ENCODE measurements at places on chromosomes 7 and 10. TPM values are rescaled to one million over a fixed set of nuclear protein-coding genes. Genes with fewer than 3 reads are reported as not detected.

GRCh38 chr10:34816085-34816496, 995 bp upstream of the PARD3 start:
- DNase-seq = no peak

HOXA10 gene
- 0.12 TPM for total RNA-seq

- no peak for DNase-seq
These were observed 172.4 kb downstream of the ARHGAP12 start for GRCh38 chr10:31756101-31756728.

GRCh38 chr10:67802767-67803538, 35.0 kb downstream of the DNAJC12 start:
- DNase-seq = no peak

DNA sequence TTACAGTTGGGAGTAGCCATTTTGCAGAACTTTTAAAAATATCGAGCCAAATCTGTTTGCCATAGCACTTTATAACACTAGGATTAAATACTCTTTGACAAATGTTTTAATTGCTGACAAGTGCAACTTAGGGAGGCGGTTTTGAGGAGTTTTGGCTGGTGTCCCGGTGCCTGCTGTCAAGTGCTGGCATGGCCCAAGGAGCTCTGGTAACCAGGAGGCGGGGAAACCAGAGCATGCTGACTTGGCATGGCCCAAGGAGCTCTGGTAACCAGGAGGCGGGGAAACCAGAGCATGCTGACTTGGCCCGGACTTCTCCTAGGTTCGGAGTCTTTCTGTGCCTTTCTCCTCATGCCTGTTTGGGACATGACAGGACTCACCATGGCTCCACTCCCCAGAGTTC, 30.8 kb upstream of the ZNF32 start:
- peak; percentile 34 for DNase-seq

DNA sequence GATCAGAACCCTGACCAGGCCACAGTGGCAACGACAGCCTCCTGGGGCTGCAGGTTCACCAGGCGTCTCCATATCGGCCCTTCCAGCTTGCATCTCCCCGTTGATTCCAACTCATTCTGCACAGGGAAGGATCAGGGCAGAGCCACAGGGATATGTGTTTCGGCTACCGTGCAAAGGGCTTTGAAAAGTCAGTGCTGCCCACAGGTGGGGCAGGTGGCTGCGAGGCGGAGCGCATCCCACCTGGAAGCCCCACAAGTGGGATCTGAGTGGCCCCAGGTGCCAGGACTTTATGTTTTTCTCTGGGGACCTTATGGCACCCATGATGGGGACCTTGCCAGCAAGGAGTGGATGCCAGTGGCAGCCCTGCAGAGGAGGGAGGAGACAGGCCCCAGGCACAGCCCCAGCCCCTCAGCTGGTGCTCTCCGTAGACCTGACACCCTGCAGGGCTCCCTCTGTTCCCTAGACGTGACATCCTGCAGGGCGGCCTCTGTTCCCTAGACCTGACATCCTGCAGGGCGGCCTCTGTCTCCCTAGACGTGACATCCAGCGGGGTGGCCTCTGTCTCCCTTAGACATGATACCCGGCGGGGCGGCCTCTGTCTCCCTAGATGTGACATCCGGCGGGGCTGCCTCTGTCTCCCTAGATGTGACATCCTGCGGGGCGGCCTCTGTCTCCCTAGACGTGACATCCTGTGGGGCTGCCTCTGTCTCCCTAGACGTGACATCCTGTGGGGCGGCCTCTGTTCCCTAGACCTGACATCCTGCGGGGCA, 189.4 kb downstream of the ELFN1 start:
- no peak for DNase-seq

DNA sequence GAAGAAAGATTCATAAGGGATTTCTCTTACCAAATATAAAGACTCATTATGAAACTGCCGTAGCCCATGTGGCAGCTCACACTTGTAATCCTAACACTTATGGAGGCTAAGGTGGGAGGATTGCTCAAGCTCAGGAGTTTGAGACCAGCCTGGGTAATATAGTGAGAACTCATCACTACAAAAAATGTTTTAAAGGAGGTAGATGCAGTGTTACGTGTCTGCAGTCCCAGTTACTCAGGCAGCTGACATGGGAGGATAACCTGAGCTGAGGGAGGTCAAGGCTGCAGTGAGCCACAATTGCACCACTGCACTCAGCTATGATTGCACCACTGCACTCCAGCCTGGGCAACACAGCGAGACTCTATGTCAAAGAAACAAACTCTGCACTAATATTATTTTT, 18.1 kb upstream of the DNA2 start:
- no peak for DNase-seq

GRCh38 chr7:47715631-47716068, 133.7 kb upstream of the TNS3 start:
- no peak for DNase-seq

DNA sequence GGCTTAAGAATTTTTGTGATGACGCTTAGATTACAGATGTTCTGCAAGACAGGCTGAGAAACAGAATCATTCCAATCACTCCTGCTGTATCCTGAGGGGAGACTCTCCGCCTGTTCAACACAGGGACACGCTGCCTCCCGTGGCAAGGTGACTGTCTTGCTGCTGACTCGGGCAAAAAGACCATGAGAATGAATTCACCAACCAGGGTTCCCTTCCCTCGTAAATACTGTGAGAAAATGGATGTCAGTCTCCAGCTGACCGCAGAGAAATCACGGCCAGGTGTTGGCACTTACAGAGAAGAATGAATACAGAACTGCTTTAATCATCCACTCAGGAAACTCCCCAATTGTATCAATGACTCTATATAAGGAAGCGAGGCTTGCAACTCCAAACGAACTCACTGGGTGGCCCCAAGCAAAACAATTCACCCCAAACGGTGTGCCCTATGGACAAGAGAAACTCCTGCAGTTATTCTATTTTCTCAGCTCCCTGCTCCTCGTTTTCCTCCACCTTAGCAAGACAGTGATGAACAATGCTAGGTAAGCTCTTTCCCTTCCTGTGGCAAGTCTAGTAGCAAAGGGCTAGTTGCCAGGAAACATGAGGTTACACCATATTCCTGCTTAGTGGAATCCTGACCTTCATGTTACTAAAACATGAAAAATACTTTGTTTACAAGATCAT, 22.8 kb downstream of the GNA12 start:
- no peak for DNase-seq

DNA sequence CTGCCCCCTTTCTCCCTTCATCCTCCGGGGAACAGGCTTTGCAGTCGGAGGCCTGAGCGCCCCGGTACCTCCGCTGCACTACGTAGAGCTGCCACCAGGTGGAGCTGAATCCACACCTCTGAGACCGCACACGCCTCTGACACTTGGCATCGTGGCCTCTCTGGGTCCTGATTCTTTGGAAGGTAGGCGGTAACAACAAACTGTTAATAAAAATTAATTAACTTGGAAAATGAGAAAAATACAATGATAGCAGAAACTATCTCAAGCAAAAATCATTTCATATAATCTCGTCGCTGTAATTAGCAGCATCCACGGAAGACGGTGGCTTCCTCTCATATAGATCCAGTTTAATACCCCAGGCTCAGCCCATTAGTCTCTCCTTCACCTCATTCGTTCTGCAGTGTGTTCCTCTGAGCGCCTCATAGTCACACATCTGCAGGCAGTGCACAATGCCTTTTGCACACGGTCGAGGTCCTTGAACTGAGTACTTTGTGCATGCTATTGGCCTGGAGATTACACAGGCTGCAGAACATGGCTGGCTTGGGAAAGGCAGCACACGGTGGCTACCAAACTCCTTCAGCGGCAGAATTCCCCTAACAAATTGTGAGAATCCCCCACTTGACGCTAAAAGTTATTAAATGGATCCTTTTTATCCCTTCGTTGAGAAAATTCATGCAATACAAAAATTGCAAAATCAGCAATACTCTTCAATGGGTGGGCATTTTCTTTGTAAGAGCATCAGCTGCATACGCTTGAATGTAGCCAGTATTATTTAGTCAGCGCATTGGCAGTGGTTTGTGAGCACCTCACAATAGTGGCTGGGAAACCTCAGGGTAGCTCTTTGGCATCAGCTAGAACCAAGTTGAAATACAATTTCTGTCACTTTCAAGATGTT, 18.7 kb downstream of the OR9A2 start:
- peak; percentile 83 for DNase-seq

DNA sequence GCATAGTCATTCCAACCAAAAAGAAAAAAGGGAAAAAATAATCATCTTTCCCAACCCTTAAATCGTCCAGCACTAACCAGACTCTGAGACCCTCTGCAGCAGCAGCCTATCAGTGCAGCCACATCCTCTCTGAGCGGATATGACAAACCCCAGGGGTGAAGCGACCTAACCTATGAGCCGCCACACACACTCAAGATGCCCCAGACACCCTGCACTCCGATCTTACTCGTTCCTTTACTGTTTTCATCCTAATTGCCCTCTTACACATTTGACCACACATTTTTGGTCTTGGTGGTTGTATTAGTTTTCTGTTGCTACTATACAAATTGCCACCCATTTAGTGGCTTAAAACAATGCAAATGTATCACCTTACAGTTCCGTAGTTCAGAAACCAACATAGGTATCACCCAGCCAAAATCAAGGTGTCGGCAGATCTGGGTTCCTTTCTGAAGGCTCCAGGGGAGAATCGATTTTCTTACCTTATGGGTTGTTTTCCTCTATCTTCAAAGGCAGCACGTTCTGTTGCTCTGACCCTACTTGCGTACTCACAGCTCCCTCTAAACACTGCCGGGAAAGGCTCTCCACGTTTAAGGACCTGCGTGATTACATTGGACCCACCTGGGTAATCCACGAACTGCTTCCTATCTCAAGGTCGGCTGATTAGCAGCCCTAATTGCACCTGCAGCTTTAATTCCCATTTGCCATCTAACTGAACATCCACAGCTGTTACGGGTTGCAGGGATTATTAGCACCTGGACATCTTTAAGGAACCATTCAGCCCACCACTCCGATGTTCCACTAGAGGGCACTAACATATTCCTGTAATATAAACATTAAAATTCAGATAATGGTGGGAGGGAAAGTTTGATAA, 37.3 kb upstream of the PRSS1 start:
- DNase-seq = no peak

- no peak for DNase-seq
These were observed 909.2 kb upstream of the AUTS2 start for GRCh38 chr7:68689087-68689433.

GRCh38 chr7:37448636-37449361, at the start of gene ELMO1:
ELMO1 (minus strand) TSS chr7:37448864; CDS start chr7:37342690, 106,174 bp downstream.
- DNase-seq = peak; percentile 83

HYAL4 gene
- total RNA-seq = not detected

DNA sequence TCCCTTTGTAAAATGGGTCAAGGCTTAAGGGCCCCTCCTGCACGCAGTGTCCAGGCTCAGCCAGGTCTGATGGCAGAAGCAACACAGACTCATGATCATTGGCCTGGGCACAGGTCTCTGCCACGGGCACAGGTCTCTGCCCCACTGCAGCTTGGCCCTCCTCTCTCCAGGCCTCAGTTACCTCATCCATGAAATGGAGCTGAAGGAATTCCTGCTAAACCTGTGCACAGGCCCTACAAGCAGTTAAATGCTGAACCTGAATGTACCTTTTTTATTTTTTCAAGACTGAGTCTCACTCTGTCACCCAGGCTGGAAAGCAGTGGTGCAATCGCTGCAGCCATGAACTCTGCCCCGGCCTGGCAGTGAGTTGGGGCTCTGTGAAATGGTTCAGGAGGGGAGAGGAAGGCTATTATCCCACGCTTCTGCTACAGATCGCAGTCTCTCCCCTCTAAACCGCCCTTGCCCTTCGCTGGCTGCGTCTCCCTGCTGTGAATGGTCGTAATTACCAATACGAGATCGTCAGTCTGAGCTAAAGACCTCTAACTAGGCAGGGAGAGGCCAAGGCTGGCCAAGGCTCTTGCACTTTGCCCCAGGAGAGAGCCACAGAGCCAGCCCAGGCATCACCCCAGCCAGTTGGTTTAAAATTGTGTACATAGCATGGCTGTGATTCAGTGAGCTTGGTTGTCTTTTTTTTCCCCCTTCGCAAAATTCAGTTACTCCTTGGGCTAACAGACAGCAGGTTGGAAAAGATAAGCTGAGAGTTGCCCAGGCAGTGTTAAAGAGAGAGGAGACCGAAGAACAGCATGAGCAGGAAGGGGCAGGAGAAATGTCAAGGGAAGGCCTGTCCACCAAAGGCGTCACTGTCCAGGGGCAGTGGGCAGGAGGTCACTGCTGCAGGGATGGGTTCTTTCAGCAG, 93.0 kb upstream of the KCTD7 start:
- DNase-seq = no peak

GRCh38 chr7:44882899-44883298, 2.4 kb downstream of the PURB start:
- DNase-seq = no peak

GRCh38 chr7:158536871-158537515, 50.6 kb downstream of the PTPRN2 start:
- DNase-seq = no peak

- DNase-seq = no peak
These were observed 44.5 kb downstream of the PALD1 start for GRCh38 chr10:70523057-70523456.

MYL10 gene
- total RNA-seq = not detected
